ENCODE measurements at places on chromosomes 2 and 18. TPM values are rescaled to one million over a fixed set of nuclear protein-coding genes. Genes with fewer than 3 reads are reported as not detected.

Gene WNT6
- not detected for total RNA-seq

Gene CYTIP
- 308 TPM for total RNA-seq

Gene NDUFS1
- total RNA-seq: 69.9 TPM

Gene FHOD3
- total RNA-seq: not detected

Gene PROKR1
- not detected for total RNA-seq

Gene TLX2
- total RNA-seq: not detected

Gene NT5C1B
- not detected for total RNA-seq

Gene SNTG2
- total RNA-seq: 8.8 TPM

Gene GPBAR1
- 1.1 TPM for total RNA-seq

Gene STEAP3
- not detected for total RNA-seq

Gene LHCGR
- total RNA-seq: not detected

Gene ANTXR1
- total RNA-seq: 0.14 TPM

Gene RBKS
- 1.8 TPM for total RNA-seq

Gene CLEC4F
- total RNA-seq: not detected

Gene SYT4
- total RNA-seq: not detected

Gene HOXD11
- total RNA-seq: not detected

Gene CRYGD
- not detected for total RNA-seq

Gene PAX3
- not detected for total RNA-seq

Gene SCN2A
- total RNA-seq: not detected

Gene PRSS56
- total RNA-seq: not detected

Gene ANKRD62
- total RNA-seq: not detected

Gene SKOR2
- total RNA-seq: not detected

Gene SPHKAP
- total RNA-seq: not detected

Gene PTPRN
- total RNA-seq: not detected

Gene POTEJ
- total RNA-seq: not detected

Gene PAX8
- total RNA-seq: 1.6 TPM

Gene TFPI
- not detected for total RNA-seq

Gene CPO
- total RNA-seq: not detected

Gene PSTPIP2
- 8.7 TPM for total RNA-seq

Gene SCG2
- total RNA-seq: not detected

Gene FBXO15
- 4.5 TPM for total RNA-seq

Gene GBX2
- total RNA-seq: not detected

Gene MAP3K19
- total RNA-seq: not detected

Gene ANO7
- total RNA-seq: 0.77 TPM

Gene ALPI
- total RNA-seq: not detected

Gene LRRC30
- total RNA-seq: not detected

Gene GEN1
- total RNA-seq: 7.9 TPM

Gene GNLY
- 5.3 TPM for total RNA-seq

Gene HOXD3
- total RNA-seq: not detected

Gene ZSWIM2
- not detected for total RNA-seq

Gene PARD3B
- 3.8 TPM for total RNA-seq

Gene GALNT3
- total RNA-seq: 2.0 TPM

Gene POTEI
- not detected for total RNA-seq

Gene RESP18
- not detected for total RNA-seq

Gene LOXL3
- not detected for total RNA-seq
